Activated CD4-positive, CD25-positive, alpha-beta regulatory T cell (primary cell): ENCODE measurements at places on chromosomes 6 and 20.

GRCh38 chr6:5592886-5593519 lies 331.7 kb downstream of the FARS2 start:
- no peak for DNase-seq

DNA sequence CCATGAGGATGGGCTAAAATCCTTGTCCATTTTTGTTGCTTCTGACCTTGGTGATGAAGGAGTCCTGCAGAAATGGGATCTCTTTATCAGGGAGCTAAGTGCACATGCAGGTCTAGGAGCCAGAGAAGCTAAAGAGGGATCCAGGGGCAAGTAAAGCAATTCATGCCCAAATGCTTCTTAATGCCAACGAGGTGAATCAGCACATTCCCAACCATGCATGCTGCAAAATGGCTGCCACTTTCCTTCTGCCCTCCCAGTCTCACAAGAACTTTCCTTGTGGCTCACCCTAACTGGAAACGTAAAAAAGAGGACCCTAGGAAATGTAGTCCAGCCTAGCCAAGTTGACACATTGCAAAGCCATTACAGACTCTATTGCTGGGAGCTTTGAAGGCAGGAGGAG lies 298.4 kb downstream of the MAFB start:
- no peak for DNase-seq

- DNase-seq: no peak
Measured at GRCh38 chr6:166707045-166707444, 80.0 kb upstream of the RPS6KA2 start.

DNA sequence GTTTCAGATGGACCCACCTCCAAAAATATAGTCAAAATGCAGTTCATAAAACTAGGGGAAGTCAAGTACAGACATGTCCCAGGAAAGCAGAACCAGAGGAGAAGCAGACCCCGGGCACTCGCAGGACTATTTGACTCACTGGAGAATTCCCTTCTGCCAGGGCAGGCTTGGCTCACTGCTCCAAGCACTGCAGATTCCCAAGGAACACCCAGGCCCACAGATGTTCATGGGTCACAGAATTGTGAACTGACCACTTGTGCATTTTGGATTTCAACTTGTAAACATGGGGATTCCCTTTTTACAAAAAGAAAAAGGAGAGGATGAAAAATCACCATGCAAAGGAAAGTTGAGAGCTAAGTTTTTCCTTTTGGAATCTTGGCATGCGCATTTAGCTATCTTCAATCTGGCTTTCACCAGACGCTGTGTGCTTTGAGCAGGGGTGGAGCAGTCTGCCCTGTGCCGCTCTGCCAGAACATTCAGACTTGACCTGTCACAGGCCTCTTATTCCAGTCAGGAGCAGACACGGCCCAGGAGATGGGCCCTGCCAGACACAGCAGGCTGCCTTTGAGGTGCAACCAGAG lies 237.5 kb upstream of the TAB2 start:
- no peak for DNase-seq

DNA sequence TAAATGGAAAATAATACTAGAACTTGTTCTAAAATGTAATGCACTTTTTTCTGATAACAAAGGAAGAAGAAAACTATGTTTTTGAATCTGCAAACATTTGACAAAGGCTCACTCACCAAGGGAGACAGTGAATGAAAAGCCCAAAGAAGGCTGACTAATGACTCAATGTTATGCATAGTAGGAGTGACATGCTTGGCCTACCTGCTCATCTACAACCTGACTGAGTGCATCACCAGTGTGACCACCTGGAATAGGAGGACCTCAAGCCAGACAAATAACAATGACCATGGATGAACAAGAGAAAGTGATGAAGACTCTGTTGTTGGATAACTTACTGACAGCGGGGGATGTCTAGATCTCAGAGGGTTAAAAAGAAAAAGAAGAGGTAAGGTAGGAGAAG lies 157.2 kb downstream of the SIM1 start:
- no peak for DNase-seq

DNA sequence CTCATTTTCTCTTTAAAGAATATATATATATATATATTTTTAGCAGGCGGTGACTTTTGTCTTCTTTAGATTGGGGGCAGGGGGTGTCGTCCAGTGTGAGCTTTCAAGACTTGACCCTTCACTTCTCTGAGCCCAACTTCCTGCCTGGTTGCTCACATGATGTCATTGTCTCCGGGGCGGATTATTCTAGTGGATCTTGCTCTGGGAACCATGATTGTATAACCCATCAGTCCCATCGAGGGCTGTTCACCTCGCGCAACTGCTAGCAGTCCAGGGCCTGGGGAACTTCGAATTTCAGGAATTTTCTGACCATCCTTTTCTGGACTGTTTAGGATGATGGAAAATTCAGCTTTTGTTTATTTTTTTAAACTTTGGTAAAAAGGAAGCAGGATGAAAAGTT lies 1.0 kb downstream of the IGF2R start:
- DNase-seq: no peak

GRCh38 chr6:12294851-12295536 lies 4.8 kb downstream of the EDN1 start:
- DNase-seq: no peak

GRCh38 chr20:35968930-35969329 lies 540 bp downstream of the CNBD2 start:
- DNase-seq: no peak

- no peak for DNase-seq
Measured at GRCh38 chr20:37524859-37525708, 2.6 kb downstream of the BLCAP start.

GRCh38 chr6:50845499-50846143 lies 26.9 kb downstream of the TFAP2B start:
- DNase-seq: no peak

DNA sequence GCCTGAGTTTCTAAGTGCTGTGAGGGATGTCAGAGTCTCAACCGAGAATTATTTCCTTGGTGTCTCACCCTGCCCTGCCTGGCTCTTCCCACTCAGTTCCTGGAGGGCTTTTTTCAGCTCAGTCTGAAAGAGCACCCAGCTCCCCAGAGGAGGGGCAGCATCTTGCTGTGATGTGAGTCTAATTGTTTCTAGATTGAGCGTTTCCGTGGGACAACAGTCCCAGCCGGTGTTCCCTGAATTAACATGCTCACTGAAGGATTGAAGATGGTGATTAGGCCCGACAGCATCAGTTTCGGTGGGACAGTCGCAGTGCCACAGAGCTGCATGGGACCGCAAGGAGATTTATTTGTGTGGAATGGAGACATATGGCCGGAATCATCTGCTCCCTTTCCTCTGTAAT lies 587.6 kb downstream of the DHX35 start:
- DNase-seq: no peak

DNA sequence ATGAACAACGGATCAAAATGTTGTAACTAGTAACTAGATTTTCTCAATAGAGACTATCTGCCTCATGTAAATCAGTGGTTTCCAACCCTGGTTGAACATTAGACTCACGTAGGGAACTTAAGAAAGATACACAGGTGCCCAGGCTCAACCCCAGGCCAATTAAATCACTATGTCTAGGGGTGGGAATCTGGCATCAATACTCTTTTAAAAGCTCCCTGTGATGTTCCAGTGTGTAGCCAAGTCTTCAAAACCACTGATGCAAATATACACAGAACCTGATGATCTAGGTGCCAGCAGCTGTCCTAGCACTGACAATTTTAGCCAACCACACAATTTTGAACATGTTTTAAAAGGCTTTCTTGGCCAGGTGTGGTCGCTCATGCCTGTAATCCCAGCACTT lies 128.7 kb downstream of the TBC1D32 start:
- DNase-seq: no peak

GRCh38 chr6:56327946-56328727 lies 80.8 kb upstream of the COL21A1 start:
- no peak for DNase-seq

DNA sequence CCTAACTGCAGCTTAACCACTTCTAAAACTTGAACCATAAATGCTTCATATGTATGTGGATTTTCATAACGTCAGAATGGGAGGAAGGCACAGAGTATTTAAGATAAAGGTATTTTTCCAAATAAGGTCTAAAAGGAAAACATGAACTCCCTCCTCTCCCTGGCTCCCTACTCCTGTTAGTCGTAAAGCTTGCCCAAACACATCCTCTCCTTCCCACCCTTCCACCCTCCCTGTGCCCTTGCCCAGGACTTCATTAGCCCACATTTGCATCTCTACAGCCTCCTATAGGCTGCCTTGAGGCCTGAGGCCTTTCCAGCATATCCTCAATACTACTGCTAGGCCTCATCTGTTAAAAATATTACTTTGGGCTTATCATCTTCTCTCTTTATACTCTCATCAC lies 17.1 kb upstream of the SMIM13 start:
- no peak for DNase-seq

GRCh38 chr6:128519931-128520435 lies 416 bp downstream of the PTPRK start:
- DNase-seq: no peak

DNA sequence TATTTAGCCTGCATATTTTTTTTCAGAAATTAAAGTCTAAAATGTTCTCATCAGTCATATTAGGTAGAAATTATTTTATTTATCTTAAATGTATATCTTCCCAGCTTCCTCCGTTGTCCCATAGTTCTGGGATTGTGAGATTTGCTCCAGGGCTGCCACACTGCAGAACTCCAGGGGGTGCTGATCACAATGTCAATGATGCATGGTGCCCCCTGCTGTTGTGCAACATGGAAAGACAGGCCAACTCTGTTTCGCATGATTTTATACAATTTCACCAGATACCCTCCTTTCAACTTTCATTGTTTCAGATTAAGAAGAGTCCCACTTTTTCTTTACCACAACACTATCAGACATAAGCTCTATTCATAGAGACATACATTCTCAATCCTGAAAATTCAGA lies 35.9 kb downstream of the ID4 start:
- DNase-seq: no peak

DNA sequence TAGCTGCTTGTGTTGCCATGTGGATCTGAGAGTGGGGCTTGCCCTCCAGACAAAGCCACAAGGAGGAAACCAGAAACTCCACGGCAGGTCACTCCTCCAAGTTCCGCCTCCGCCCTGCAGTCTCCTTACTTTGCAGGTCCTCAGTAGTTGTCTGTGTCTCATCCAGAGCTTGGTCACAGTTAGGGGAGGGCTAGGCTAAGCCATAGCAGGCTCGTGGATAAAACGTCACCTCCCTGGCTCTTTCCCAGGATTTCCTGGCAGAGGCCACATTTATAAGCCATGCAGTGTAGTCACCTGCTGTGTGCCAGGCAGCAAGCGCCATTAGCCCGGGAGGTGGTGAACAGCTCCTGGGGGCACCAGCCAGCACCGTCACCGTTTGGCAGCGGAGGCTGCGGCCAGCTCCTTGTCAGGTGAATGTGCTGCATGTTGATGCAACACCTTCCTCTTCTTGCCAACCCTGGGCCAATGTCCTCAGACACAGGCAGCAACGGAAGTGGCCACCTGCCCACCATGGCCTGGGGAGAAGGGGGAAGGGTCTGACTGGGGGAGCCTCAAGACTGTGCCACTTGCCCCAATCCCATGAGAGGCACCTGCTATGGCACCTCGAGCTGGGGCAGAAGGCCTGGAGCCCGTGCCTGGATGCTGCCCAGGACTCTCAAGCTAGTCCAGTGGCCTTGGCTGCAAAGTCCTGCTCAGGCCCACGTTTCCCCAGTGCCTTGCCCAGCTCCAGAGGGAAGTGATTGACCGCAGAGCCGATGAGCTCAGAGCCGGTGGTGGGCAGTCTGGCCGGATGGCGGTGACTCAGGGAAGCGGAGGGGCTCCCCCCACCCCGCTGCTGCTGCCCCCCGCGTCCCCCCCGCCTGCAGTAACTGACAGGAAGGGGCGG lies 39.0 kb upstream of the SLCO4A1 start:
- DNase-seq: peak; percentile 24

DNA sequence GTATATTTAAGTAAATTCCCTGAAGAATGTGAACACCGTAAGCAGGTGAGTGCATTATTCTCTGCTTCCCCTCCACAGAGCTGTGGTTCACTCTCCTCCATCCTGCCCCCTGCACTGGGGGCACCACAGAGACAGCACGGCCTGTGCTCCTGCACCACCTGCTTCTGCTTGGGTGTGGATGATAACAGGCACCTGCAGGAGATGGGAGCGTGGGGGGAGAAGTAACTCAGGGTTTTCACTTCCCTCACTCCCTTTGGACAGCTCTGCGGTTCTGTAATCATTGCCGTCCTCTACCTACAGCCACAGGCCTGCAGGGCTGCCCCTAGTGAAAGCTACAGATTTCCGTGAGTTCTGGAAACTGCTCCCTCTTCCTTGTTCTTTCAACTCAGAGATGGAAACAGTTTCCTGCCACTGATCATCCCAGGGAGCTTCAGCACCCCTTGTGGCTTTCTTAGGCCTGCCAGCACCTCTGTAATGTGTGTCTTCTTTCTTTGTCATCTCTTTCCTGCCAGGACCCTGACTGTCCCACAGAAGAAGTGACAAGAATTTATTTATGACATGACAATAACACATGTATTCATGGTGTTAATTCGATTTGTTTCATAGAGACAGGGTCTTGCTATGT lies 21.3 kb upstream of the MICB start:
- no peak for DNase-seq

DNA sequence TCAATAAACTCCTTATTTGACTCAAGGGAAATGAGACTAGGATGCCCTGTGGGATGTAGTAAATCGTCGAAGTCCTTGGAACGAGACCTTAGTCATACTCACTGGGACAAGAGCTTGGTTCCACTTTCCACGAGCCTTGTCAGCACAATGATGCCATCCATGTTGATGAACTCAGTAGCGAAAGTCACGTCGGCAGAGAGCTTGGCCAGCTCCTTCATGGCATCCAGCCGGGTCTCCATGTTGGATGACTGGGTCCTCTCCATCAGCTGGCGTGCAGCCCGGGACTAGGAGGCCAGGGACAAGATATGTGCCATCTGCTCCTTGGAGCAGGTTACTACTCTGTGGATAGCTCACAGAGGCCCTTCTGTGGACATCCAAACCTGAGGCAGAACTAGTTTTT lies 17.5 kb downstream of the ELMO2 start:
- no peak for DNase-seq

GRCh38 chr6:119856136-119856535 lies 506.6 kb upstream of the MAN1A1 start:
- DNase-seq: no peak

GRCh38 chr20:16930656-16931055 lies 182.5 kb downstream of the OTOR start:
- no peak for DNase-seq

DNA sequence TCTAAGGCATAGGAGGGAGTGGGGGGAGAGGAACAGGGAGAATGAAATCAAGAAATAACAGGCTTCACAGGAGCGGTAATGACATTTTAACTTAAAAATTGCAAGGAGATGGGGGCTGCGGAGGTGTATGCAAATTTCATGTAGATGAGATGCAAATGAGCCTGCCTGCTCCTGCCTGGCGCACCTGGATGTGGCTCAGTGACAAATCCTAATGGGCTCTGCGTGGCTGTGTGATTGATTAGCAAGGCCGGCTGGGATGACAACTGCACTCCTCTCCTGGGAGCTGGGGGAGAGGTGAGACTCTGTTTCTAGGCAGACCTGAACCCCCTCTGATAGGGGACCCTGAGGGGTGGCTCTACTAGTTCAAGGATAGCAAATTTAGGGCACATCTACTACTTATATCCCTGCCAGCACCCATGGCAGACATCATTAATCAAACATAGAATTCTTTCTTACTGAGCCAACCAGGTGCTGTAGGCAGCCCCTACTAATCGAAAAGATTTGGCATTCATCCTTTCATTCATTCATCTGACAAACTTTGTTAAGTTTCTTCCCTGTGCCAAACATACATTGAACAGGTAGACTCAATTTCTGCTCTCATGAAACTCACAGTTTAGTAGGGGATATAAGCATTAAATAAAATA lies 38.4 kb upstream of the TGM2 start:
- no peak for DNase-seq

GRCh38 chr6:104402572-104402971 lies 457.1 kb downstream of the HACE1 start:
- no peak for DNase-seq
